ENCODE measurements at places on chromosomes 1 and 21.

DNA sequence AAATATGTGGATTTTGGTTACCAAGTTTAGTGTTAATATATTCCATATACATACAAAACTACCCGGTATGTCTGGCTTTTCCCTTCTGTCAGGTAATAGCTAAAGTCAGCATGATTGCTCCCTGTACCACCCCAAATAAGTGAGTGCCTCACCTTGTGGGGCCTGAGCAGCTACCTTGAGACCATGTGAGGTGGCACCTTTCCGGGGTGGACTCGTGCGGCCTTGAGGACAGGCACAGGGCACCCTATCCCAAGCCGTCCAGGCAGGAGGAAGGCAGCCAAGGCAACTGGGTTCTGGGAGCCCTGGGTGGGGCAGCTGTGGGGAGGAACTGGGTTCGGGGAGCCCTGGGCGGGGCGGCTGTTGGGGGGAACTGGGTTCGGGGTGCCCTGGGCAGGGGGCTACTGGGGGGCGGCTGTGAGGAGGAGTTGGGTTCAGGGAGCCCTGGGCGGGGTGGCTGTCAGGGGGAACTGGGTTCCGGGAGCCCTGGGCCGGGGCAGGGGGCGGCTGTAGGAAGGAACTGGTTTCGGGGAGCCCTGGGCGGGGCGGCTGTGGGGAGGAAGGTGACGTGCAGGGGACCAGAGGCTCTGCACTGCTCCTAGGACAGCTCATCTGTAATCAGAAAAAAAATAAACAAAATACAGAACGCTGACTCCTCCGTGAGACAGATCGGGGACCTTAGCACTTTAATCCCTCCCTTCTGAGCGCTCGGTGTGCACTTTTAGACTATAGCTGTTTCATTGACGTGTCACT lies 63.3 kb downstream of the POFUT2 start:
- DNase-seq: no peak

GRCh38 chr1:42784946-42785693 lies at the start of gene TMEM269:
TMEM269 (plus strand) TSS chr1:42784991; CDS start chr1:42789894, 4,903 bp downstream.
- DNase-seq: no peak

GRCh38 chr21:25313829-25314228 lies 293.5 kb downstream of the MRPL39 start:
- no peak for DNase-seq

- no peak for DNase-seq
Measured at GRCh38 chr21:33761441-33762036, 119.2 kb downstream of the ITSN1 start.

- DNase-seq: no peak
Measured at GRCh38 chr1:43570277-43570676, 39.6 kb downstream of the PTPRF start.

DNA sequence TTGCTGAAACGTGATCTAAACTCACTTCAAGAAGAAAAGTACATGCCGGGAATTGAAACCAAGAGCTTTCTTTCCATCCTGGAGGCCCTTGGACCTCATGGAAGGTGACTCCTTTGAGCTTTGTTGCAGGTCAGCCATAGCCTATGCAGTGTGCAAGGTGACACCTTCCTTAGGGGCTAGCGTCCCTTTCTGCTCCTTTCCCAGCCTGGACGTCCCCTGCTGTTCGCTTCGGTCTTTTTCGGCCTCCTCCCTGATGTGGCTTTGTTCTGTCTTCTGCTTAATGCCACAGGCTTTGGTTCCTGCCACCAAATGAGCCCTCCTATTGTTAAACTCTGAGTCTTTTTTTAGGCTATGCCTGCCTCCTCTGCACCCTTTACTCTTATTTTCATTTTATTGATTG lies 308.8 kb downstream of the BRINP2 start:
- no peak for DNase-seq

DNA sequence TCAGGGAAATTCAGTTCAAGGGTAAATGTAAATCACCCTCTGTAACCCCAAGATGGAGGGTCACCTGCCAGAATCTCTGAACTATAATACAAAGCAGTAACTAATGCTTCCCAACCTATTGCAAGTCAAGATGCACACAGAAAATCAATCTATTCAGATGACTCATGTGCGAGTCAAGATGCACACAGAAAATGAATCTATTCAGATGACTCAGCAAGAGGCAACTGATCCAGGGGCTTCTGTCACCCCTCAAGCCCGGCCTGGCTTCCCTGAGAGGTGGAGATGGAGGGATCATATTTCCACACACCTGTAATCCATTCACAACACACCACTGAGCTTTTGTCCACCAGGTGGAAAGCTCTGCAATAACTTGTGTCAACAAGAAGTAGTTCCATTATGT lies 17.4 kb upstream of the HIVEP3 start:
- DNase-seq: peak; percentile 99

- no peak for DNase-seq
Measured at GRCh38 chr21:44038063-44038462, 26.0 kb downstream of the TRAPPC10 start.

DNA sequence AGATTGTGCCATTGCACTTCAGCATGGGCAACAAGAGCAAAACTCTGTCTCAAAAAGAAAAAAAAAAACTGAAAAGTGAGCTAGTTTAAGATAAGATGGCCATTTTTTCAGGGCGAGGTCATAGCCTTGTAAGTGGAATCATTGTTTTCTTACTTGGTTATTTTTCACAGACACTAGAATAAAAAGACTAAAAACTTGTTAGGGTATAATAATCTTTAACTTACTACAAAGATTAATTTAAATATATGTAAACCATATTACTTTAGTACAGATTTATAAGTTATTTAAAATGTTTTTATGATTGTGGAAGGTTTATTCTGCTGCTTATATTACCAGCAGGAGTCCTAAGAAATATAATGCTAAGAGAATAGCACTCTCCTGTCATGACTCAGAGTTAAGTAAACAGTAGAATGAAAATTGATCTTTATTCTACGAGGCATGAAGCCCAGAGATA lies 23.5 kb downstream of the ANGPTL1 start:
- no peak for DNase-seq

DNA sequence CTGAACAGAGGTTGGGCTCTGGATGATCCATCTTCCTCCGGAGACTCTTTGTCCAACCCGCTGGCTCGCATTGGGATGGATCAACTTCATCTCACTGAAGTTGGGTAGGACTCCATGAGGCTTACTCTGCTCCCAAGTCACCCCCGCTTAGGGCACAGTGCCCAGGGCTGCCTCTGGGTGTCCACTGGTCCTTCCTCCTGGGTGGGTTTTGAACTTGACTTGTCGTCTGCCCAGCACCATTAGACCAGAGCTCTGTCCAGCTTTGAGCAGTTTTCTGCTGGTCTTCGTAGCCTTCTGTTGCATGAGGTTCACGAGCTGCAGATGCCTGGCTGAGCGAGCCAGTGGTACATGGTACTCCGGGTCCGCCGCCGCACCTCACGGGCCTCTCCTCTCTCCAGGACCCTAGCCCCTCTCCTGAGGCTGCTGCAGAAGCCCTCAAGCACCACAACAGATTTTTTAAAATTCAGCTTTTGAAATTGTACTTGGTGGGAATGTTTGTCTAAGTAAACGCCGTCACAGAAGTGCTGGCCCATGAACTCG lies 33.8 kb upstream of the COL6A1 start:
- DNase-seq: no peak

DNA sequence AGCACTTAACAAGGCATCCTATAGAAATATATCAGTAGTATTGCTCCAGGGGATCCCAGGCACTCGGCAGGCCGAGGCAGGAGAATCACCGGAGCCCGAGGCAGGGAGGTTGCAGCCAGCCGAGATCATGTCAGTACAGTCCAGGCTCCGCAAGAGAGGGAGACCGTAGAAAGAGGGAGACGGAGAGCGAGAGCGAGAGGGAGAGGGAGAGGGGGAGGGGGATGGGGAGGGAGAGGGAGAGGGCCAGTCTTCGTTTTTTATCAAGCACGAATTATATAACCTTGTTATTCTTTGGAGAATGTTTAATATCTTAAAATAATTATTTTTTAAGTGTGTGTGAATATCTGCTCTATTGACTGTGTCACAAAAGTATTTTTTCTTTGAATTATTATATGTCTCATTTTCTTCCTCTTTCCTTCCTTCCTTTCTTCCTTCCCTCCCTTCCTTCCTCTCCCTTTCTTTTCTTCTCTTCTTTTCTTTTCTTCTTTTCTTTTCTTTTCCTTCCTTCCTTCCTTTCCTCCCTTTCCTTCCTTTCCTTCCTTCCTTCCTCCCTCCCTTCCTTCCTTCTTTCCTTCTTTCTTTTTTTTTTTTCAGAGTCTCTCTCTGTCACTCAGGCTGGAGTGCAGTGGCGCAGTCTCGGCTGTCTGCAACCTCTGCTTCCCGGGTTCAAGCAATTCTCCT lies 233.7 kb downstream of the SRGAP2C start:
- no peak for DNase-seq

GRCh38 chr1:219086956-219087469 lies 86.7 kb upstream of the LYPLAL1 start:
- DNase-seq: no peak

DNA sequence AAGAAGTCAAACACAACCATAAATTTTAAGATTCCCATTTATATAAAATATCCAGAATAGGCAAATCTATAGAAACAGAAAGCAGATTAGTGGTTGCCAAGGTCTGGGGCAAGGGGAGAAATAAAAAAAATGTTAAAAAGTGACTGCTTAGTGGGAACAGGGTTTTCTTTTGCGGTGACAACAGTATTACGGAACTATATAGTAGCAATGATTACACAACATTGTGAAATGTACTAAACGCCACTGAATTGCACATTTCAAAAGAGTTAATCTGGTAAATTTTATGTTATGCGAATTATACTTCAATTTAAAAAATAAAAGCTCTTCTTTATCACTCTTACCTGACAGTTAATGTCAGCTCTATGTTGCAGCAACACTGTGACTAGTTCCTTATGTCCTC lies 105.2 kb downstream of the ACBD6 start:
- no peak for DNase-seq

DNA sequence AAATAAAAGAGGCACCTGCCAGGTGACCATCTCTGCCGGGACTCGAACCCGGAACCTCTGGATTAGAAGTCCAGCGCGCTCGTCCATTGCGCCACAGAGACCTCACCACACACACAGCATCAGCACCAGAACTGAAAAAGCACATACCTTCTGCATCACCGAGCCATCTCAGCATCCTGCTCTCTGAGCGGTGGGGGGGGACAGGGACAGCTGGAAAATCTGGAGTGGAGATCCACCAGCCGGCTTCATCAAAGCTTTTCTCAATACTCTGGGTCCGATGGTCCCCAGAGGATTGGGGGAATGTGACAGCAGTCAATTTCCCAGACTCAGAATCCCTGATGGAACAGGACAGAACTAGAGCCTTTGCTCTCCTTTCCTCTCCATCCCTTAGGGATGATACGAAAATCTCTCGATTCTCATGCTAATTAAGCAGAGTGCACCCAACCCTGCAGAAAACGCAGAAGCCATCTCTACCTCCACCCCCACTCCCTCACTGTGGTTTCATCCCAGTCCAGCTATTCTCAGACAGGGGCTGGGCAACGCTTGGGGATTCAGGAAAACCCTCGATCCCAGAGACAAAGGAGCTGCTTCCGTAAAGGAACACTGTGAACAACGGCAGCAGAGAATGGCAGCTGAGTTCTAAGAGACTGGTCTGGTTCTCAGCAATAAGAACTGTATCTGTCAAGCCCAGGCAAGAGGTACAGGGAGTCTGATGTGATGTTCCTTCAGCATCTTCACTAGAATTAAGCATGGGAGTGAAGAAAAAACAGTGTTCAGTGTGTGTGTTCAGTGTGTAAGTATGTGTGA lies 29.6 kb upstream of the CADM3 start:
- no peak for DNase-seq

GRCh38 chr1:241638909-241639622 lies 1.1 kb downstream of the CHML start:
- DNase-seq: no peak

GRCh38 chr1:221742555-221743415 lies 896 bp upstream of the DUSP10 start:
- DNase-seq: peak; percentile 21

- no peak for DNase-seq
Measured at GRCh38 chr1:6465461-6466005, 440 bp downstream of the TNFRSF25 start.

GRCh38 chr1:200909757-200910239 lies 15.1 kb downstream of the INAVA start:
- DNase-seq: no peak

DNA sequence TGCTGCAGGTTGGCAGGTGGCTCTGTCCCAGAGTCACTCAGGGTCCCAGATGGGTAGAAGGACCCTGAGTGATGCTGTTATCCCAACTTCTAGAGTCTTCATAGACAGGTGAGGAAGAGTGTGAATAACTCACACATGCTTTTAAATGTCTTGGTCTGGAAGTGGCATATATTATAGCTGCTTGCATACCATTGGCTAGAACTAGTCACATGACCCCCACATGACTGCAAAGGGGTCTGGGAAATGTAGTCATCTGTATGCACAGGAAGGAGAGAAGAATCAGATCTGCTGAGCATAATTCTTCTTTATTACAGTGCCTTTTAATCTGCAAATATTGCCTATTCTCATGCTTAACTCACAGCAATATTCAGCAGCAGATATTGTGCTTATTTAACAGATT lies 28.2 kb upstream of the KLHDC7A start:
- DNase-seq: peak; percentile 34

DNA sequence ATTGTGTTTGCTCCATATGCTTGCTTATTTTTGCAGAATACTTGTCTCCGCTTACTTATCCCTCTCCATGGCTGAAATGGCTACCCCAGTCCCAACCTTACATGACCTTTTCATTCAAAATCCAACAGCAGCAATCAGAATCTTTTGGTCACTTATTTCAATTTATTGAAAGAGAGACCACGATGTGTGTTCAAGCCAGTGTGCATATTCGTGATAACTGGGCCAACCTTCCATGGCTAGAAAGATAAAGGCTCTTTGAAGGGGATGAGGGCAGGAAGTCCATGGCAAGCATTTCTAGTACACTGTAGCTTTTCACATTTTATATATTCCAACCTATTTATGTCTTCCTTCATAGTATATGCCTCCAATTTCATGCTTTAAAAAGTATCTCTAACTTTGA lies 23.1 kb downstream of the HSD11B1 start:
- no peak for DNase-seq

DNA sequence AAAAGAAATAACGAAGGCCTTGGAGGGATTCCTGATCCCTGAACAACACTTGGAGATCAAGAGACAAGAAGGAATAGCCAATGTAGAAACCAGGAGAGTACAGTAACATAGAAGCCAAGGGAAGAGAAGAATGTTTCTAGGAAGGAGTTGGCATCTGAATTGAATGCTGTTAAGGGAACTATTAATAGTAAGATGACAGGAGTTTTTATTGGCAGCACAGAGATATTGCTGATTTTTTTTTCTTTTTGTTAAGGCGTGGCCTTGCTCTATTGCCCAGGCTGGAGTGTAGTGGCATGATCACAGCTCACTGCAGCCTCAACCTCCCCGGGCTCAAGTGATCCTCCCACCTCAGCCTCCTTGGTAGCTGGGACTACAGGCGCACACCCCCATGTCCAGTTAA lies 9.6 kb upstream of the SFT2D2 start:
- no peak for DNase-seq

- DNase-seq: no peak
Measured at GRCh38 chr21:14870853-14871149, 194.0 kb downstream of the NRIP1 start.

DNA sequence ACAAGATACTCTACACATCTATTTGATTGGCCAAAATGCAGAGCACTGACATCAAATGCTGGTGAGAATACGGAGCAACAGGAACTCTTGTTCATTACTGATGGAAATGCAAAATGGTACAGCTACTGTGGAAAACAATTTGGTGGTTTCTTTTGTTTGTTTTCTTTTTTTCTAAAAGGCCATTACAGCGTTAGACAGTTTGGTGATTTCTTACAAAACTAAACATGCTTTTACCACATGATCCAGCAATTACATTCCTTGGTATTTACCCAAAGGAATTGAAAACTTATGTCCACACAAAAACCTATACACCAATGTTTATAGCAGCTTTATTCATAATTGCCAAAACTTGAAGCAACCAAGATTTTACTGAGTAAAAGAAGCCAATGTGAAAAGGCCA lies 66.4 kb upstream of the FBXO28 start:
- no peak for DNase-seq

- no peak for DNase-seq
Measured at GRCh38 chr1:30837653-30838052, 70.9 kb downstream of the SDC3 start.
